Right forelimb (tissue), 1 donor: ENCODE measurements at places on chromosomes 5 and 9.

DNA sequence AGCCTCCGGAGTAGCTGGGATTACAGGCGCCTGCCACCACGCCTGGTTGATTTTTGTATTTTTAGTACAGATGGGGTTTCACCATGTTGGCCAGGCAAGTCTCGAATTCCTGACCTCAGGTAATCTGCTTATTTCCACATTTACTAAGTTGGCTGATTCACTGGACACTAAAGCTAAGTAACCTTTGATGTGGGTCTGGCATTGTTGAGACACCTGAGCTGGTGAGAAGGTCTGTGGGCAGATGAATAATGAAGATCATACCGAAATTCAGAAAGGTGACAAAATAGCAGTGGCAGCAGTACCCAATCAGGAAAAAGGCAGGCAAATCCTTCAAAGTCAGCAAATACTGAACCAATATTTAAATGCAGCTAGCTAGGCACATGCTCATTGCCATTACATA is 210.6 kb upstream of the ZNF608 start:
- no peak for DNase-seq

GRCh38 chr5:6719417-6719816 is 6.2 kb downstream of the TENT4A start:
- DNase-seq: no peak

GRCh38 chr9:107108342-107109130 is 174.5 kb upstream of the RAD23B start:
- DNase-seq: no peak

DNA sequence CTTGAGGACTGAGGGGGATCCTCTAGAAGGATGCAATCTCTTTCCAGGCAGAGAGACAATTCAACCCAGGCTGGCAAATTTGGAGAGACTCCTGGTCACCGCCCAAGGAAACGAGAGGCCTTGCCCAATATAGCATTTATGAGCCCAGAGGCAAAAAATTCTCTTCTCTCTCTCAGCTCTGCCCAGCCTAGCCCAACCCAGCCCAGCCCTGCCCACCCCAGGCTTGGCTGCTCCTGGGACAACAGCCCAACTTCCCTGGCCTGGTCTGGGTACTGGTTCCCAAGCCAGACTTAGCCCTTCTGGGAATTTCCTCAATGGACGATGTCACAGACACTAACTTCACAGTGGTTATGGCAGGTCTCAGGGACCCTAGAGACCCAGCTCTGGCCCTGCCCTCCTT is 116.5 kb downstream of the PSD2 start:
- peak; percentile 30 for DNase-seq

GRCh38 chr5:120254385-120254784 is 209.7 kb upstream of the PRR16 start:
- no peak for DNase-seq

DNA sequence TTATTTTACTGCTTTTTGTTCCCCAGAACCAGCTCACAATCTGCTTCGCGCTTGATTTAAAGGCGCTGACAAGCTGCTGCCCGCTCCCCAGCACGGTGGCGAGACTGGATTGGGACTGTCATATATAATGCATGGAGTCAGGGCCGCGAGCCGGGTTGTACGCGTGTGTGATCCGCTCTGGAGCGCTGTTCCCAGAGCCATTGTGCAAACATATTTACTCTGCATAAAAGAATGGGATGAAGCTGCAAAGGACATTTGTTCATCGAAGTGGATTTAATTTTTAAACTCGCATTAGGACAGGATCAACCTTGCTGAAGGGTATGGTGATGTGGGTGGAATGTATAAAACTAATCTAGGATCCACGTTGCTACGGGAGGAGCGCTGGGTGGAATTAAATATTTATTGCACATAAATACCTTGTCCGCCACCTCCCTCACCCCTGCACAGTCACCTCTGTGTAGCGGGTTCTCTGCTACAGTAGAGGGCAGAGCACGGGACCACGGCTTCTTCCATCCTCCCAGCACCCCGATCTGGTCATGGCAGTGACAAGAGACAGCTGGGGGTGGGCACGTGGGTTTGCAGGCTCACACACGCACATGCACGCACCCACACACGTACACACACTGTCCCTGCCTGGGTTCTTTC is 18.1 kb upstream of the FCN1 start:
- DNase-seq: no peak

GRCh38 chr5:97133101-97133500 is 9.3 kb downstream of the LIX1 start:
- DNase-seq: no peak

- no peak for DNase-seq
Observed at GRCh38 chr9:89781838-89782540, 177.2 kb downstream of the GADD45G start.

GRCh38 chr9:71737455-71737854 is 30.9 kb downstream of the CEMIP2 start:
- no peak for DNase-seq
